ENCODE measurements at places on chromosomes 5 and 9. TPM values are rescaled to one million over a fixed set of nuclear protein-coding genes. Genes with fewer than 3 reads are reported as not detected.

Gene ECM2
- total RNA-seq, result 7.0 TPM

Gene SPATA6L
- total RNA-seq, result 0.39 TPM

Gene PCDHA1
- not detected for total RNA-seq

Gene NR2F1-AS1
- 10.7 TPM for total RNA-seq

Gene PCDHGB5
- 34.3 TPM for total RNA-seq

Gene BHMT2
- 6.4 TPM for total RNA-seq

Gene AK1
- 54.9 TPM for total RNA-seq

Gene PCDHB7
- total RNA-seq, result 1.1 TPM

Gene OR1J2
- 0.50 TPM for total RNA-seq

Gene ESM1
- 54.3 TPM for total RNA-seq

Gene NME5
- 2.7 TPM for total RNA-seq

Gene PCDHA5
- 0.07 TPM for total RNA-seq

Gene ANXA2R
- 1.8 TPM for total RNA-seq

Gene C1QTNF2
- 0.17 TPM for total RNA-seq

Gene GCNT1
- total RNA-seq, result 73.3 TPM

Gene LTC4S
- 2.3 TPM for total RNA-seq

Gene HSPB3
- total RNA-seq, result 0.85 TPM

Gene CDKN2B-AS1
- 1.3 TPM for total RNA-seq

Gene ANKRD31
- total RNA-seq, result under 0.01 TPM

Gene GPR150
- 0.40 TPM for total RNA-seq

Gene FPGS
- total RNA-seq, result 59.7 TPM

Gene FOXD4
- total RNA-seq, result 0.13 TPM

Gene HAPLN1
- total RNA-seq, result 144 TPM

All from smooth muscle cell of the pulmonary artery (primary cell).